ENCODE measurements at places on chromosomes 12 and 14.

- DNase-seq = no peak
Observed at GRCh38 chr12:67692966-67693365, 44.4 kb downstream of the DYRK2 start.

DNA sequence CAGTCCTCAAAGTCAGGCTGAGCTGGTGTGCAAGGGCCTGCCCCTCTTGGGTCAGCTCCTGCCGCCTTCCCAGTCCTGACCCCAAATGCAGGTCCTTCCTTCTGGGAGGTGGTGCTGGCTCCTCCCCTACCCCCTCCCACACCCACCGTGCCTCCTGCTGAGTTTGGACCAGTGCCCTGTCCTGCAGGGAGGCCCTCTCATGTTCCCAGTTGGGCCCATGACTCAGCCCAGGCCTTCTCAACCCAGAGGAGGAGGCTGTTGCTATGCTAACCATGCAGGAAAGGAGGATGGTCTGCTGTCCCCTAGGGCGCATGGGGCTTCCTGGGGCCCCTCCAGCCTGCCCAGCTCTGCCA, 4.4 kb downstream of the ZBTB42 start:
- DNase-seq = no peak

DNA sequence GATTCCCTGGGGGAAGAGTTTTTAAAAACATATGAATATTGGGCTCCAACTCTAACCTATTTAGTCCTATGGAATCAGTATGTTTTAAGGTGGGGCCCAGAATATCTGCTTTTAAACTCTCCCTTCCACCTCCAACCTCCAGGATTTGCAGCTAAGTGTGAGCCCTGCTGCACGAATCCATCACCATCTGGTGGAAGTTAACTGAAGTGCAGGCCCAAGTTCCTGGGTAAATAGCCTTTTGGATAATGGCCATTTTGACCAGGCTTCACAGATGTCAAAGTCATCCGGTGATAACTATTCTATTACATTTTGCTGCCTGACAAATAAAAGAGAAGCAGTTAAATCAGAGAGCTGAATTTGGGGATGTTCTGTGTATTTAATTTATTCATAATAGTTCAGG, 58.1 kb upstream of the RMST start:
- DNase-seq = no peak

DNA sequence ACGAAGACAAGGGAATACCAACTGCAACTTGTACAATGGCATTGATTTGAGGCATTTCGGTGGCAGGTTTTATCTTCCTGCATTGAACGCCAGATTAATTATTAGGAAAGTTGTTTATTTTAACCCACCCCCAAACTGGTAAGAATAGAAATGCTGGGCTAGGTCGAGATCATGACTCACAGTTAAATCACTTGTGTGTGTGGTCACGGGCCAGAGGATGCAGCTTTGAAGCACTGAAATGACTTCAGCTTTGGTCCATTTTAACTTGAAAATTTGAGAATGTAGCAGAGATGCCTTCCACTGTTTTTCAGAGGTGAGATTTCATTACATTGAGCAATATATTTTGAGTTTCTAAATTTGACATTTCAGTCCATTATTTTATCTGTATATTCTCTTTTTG, 23.6 kb upstream of the KCNH3 start:
- no peak for DNase-seq

DNA sequence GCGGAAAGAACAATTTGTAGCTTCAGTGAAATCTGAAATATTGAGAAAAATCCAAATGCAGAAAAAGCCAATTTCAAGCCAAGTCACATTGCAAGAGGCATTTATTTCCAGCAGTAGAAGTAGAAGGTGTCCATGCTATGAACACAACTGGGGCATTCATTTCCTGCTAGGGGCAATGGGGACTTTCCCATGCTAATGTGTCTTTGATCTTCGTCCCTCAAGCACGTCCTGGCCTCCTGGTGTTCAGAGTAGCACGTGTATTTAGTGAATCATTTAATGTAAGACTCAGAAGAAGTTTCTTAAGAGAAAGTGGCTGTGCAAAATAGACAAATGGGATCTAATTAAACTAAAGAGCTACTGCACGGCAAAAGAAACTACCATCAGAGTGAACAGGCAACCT, 267.9 kb downstream of the TMEM132C start:
- peak; percentile 7 for DNase-seq

DNA sequence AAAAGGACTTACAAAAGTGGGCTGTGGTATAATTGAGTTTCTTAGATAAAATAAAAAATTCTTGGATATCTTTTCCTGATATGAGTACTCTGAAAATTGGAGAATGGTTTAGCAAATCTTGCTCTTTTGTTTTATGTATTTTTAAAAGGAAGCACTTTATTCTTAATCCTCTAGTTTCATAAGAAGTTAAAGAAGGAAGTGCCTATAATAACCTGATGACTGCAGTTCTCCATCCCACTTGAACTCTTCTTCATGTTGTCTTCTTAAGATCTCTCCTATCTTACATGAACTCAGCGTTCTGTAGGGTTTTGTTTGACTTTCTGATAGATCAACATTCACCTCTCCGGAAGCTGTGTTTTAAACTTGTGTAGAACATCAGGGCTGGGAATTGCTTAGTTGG, 271.0 kb downstream of the ERC1 start:
- DNase-seq = no peak

DNA sequence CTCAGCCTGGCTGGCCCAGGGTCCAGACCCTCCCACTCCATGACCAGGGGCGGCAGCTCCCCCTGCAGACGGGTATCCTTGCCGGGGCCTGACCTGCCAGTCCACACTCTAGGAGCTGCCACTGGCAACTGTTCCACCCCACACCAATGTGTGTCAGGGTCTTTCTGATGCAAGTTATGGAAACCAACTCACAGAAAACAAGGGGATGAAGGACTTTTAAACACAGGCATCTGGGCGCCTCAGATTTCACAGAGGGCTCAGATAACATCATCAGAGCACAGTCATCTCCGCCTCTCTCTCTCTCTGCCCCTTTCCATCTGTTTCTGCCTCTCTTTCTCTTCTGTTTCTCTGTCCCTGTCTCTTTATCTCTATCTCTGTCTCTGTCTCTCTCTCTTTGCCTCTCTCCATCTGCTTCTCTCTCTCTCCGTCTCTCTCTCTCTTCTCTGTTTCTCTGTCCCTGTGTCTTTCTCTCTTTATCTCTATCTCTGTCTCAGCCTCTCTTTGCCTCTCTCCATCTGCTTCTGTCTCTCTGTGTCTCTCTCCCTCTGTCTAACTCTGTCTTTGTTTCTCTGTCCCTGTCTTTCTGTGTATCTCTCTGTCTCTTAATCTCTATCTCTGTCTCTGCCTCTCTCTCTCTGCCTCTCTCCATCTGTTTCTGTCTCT, 67.4 kb upstream of the FBRSL1 start:
- DNase-seq = no peak

DNA sequence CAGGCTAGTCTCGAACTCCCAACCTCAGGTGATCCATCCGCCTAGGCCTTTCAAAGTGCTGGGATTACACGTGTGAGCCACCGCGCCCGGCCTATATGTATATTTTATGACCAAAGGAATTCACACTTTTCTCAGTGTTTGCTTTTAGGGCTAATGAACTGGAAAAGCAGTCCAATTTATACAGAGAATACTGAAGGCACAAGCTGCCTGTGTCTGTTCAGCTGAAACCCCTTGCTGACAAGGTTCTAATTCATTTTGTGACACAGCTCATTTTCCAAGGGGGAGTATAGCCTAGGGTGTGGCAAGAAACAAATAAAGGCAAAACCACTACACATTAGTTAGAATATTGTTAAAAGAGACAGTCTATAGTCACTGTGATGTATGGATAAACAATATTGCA, 18.3 kb upstream of the NEMF start:
- DNase-seq = no peak

- DNase-seq = no peak
Observed at GRCh38 chr12:56766535-56766934, 3.4 kb downstream of the HSD17B6 start.

GRCh38 chr12:130194154-130194553, 31.9 kb downstream of the FZD10 start:
- DNase-seq = no peak

DNA sequence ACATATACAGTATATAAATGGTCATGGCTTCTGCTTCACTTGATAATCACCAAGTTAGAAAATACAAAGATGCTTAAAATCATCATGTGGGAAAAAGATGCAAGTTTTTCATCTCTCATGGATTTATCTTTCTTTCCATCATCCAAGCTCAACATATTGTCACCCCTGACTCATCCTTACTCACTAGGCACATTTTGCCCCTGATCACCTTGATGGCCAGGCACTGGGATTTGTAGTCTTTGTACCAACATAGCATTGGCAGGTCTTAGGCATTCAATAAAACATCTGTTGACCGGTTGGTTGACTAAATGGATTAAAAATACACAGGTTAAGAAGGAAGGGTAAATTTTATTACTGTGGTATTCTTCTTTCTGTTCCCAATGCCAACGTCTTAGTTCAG, 28.1 kb downstream of the KLHDC2 start:
- no peak for DNase-seq

DNA sequence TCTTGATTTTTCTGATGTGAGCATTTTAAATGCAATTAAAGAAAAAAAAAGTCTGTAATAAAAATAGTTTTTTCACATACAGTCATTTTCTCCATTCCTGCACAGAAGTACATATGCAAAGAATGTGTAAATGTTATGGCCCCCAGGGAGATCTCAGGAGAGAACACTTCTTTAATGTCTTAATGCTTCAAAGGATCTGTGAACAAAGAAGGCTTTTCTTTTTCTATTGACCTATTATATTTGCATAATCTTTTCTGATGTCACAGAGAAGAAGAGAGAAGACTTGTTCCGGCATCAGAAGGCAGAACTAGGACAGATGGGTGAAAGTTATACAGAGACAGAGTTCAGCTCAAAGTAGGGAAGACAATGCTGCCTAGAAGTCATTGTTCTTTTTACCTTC, 413.5 kb upstream of the STXBP6 start:
- DNase-seq = no peak

GRCh38 chr12:75698052-75698451, 186.6 kb upstream of the KRR1 start:
- DNase-seq = no peak

DNA sequence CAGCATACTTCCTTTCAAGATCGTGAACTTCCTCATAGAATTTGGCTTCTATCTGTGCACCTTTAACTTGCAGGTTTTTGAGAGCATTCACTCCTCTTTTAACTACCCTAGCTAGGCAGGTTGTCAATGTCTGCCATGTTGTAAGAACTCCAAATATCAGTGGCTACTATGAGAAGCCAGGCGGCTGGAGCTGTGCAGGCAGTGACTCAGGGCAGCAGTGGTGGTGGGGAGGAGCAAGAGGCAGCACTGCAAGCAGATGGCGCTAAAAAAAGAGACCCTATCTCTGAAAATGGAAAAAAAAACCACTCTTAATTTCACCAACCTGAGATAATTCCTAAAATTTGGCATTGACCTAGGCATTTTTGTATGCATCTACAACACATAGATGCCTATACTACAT, 28.5 kb downstream of the YARS2 start:
- DNase-seq = no peak

GRCh38 chr14:97930166-97930565, 1133.0 kb downstream of the VRK1 start:
- DNase-seq = no peak

DNA sequence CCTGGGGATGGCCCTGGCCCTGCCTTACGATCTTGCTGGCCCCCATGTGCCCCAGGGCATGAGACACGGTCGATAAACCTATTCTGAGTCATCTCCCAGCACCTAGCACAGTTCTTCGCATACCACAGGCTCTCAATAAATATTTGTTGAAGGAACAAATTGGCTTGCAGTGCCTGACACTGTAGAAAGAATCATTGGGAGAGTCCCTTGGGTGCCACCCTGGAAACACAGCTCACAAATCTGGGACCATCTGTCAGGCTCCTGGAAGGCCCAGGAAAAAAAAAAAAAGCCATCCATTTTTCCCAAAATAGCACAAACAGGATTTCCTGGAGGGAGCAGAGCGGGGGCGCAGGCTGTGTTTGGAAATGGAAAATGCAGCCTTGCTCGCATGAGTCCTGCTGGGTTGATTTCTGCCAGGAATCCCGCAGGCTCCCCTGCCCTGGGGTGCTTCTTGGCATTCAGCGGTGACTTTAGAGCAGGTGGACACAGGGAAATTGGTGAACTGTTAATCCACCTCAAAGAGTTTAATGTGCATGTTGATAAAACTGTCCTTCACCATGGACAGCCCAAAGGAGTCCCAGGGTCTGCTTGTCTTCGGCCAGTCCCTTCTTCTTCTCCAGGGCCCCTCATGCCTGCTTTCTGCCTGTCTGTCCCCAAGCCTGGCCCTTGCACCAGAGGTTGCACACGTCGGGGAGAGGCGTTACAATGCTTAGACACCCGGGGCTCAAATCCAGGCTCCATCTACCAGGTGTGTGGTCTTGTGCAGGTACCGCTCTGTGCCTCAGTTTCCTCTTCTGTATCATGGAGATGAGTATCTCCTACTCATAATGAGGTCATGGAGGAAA, 106.1 kb upstream of the RFLNA start:
- no peak for DNase-seq

All from CD4-positive, alpha-beta T cell treated with Interleukin-2 at 100 ng/mL for 4 hours (primary cell).